ENCODE measurements at places on chromosomes 7 and 10.

DNA sequence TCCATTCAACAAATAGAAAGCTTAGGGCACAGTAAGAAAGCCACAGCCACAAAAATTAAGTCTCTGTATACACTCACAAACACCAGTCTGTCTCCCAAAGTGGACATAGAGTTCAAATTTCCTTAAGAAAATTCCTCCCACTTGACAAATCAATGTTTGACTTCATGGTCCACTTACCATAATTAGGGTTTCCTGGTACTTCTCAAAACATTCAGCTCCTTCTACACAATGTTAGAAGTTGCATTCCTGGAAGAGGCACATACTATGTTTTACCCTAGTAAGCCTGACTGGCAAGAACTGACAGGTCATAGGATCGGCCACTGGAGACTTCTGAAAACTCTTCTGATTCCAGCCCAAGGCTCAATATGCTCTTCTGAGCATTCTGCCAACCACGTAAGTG, 70.5 kb downstream of the CPXM2 start:
- no peak for DNase-seq

DNA sequence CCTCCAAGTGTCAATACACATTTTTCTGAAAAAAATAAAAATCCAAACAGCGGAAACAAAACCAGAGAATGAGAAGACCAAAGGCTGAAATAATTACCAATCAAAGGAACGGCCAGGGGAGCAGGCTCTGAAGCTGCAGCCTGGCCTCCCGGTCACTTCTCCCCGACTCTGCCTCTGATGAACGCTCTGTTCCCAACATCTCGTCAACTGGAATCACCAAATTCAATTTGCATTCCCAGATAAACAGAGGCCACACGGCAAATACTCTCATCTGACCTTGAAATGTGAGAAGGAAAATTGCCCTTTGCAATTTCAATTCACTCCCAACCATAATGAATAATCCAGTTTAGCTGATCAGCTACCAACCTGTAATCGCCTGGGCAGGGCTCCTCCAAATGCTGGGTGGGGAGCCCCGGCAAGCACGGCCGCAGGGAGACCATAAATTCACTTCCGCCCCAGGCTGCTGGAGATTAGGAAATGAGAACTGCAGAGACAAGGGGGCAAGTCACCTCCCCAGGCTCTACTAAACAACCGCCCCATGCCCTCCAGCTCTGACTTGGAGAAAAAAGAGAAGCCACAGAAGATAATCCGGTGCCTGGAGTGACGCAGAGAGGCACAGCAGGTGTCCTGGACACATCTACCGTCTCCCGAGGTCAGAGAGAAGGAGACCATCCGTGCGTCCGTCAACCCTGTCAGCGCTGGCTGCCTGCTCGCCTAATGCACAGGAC, 153.2 kb downstream of the MAD1L1 start:
- no peak for DNase-seq

- no peak for DNase-seq
These were observed 63.7 kb upstream of the AUTS2 start for GRCh38 chr7:69534461-69535041.

DNA sequence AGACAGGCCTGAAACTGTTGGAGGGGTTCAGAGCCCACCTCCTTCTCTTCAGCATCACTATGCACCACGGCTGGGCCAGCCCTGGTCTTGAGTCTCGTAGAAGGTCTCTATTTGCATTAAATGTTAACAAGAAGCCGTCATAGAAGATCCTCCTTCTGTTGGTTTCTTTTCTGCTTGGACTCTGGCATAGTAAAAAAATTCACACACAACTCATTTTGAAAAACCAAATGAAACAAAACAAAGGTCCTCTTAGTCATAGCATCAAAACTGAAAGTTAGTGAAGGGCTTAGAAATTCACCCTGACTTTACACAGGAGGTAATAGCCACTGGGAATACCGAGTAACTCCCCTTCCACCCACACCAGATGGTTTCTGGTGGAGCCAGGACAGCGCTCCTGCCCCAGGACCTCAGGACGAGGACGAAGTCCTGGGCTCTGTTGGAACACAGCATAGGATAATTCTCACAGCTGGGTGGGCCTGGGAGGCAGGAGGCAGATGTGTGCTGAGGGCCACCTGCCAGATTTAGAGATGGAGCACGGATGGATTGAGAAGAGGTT, 248.4 kb upstream of the KLF6 start:
- DNase-seq: peak; percentile 38

GRCh38 chr7:98520356-98520951, 96.6 kb upstream of the NPTX2 start:
- no peak for DNase-seq

GRCh38 chr7:22622116-22622785, 104.7 kb upstream of the IL6 start:
- DNase-seq: no peak

- DNase-seq: no peak
These were observed 287.9 kb upstream of the NEBL start for GRCh38 chr10:21184984-21185383.

- DNase-seq: no peak
These were observed 38.8 kb downstream of the RAMP3 start for GRCh38 chr7:45196374-45196773.

GRCh38 chr7:12458520-12459131, 55.0 kb upstream of the VWDE start:
- peak; percentile 47 for DNase-seq

GRCh38 chr7:102289057-102289456, 2.4 kb downstream of the SH2B2 start:
- DNase-seq: no peak

- no peak for DNase-seq
These were observed 19.8 kb downstream of the MAD1L1 start for GRCh38 chr7:2212906-2213305.

GRCh38 chr10:112279433-112279832, 3.8 kb upstream of the TECTB start:
- DNase-seq: no peak

DNA sequence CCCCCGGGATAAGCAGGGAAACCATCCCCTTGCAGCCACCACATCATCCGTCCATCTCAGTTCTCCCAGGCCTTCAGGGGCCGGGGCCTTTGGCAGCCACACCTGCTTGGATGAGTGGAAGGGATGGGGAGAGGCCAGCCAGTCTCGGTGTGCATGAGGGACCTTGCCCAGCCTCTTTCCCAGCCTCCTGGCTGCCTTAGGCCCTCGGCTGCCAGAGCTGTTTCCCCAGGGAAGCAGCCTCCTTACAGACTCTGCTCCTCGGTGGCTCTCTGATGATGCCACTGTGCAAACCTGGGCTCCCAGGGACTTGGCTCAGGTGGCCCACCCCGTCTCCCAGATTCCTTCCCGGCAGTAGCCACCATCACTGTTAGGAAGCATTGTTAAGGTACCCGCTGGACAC, 14.7 kb downstream of the FGF8 start:
- no peak for DNase-seq

DNA sequence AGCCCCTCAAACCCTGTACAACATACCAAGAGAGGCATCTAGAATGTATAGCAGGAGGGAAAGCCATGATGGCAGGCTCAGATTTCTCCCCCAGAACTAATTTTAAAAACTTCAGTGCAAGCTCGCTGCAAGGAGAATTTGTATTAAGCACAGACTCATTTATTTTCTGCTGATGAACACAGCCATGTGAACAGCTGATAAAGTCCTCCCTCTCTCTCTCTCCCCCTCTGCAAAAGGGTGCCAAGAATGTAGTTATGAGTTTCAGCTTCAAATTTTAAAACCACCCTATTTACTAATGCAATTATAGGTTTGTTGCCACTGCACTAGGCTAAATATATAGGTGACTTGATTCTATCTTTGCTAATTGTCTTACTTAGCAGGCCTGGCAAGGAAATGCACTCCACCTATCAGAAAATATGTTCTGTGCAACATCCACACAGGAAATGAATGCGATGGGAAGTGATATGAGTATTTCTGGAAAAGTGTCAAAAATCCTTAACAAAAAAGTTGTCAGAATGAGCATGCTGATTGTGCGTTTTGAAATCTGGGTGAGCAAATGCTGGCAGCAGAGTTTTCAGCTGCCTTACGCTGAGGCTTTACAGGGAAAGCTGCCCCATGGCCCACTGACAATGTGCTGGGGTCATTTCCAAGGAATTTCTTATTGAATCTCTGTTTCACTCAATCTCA, 43.4 kb upstream of the GHITM start:
- no peak for DNase-seq

- DNase-seq: no peak
These were observed 37.3 kb downstream of the DNAH11 start for GRCh38 chr7:21580073-21580521.

GRCh38 chr7:30168835-30169573, 34.2 kb downstream of the MTURN start:
- no peak for DNase-seq

DNA sequence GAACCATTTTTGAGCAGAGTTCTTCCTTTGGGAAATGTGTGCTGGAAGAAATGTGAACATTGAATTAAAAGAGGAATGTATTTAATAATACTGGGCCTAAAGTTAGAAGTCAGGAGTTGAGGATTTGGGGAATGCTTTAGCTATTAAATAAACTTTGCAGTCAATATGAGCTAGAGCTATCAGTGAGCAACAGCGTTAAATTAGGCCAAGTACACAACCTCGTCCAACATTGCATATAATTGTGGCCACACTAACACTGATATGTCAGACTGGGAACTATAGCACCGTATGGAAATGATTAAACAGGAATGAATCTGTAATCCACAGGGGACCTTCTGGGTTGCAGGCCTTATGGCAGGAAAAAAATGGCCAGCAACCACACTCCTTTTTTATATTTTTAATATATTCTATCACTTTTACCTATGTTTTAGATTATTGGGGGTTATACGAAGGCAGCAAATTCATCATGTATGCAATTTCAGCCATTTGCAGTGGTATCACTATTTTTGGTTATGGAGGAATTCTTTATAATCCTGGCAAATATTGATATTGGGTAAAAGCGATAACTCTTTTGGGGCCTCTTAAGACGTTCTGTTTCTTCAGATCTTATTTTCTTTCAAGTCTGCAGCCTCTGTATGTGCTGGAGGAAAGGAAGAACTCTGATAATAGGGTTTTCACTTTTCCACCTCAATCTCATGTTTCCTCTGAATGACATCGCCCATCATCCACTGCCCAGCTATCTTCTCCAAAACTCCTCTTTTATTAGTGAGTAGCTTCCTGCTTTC, 236.3 kb upstream of the PLXDC2 start:
- no peak for DNase-seq

DNA sequence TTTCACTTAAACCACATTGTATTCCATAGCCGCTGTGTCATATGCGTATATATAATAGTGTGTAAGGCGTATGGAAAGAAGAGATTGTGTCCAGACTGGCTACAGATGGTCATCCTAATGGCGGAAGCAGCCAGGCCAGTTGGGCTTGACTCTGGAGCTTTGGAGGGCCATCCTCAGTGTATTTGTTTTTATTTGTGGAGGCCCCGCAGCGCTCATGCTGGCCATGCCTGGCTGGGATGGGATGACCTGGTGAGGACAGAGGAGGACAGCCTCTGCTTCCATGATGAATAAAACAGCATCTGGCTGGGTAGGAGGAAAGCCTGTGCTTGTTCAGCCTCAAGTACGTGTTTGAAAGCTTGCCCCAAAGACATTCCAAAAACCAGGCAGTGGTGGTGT, 220.3 kb downstream of the EBF3 start:
- DNase-seq: no peak

GRCh38 chr10:52318822-52319464, 4.9 kb downstream of the DKK1 start:
- no peak for DNase-seq

DNA sequence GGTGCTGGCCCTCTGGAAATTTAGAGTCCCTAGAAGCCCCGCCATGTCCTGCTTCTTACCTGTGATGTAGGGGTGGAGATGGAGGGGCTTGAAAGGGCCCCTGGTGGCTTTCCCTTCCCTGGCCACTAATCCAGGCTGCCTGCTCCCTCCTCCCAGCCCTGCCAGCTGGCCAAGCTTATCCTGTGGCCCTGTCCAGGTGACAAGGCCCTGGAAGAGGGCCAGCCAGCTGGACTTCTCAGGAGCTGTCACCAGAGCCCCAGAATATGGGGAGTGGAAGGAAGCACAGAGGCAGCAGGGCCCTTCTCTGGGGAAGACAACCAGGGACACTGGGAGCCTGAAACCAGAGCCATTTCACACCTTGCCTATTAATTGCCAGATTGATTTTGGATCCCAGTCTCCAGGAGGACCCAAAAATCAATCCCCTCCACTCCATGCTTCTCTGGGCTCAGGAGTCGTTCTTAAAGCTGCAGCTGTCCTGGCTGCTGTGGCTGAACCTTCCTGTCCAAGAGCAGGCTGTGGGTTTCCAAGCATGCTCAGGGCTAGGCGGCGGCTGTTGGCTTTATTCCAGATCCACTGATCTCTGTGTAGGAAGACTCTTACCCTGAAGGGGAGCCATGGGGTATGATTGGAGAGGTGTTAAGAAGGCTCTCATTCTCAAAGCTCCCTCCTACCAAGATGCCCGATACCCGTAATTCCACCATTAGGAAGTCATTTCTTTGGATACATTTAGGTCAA, 52.6 kb upstream of the PCBD1 start:
- DNase-seq: no peak

DNA sequence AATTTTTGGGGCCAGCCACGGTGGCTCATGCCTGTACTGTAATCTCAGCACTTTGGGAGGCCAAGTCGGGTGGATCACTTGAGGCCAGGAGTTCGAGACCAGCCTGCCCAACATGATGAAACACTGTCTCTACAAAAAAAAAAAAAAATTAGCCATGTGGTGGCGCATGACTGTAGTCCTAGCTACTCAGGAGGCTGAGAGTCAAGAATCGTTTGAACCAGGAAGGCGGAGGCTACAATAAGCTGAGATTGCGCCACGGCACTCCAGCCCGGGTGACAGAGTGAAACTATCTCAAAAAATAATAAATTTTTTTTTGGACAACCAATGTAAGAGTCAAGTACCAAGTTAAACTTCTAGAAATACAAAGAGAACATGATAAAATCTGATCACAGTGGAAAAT, 164.6 kb downstream of the AVL9 start:
- DNase-seq: no peak

DNA sequence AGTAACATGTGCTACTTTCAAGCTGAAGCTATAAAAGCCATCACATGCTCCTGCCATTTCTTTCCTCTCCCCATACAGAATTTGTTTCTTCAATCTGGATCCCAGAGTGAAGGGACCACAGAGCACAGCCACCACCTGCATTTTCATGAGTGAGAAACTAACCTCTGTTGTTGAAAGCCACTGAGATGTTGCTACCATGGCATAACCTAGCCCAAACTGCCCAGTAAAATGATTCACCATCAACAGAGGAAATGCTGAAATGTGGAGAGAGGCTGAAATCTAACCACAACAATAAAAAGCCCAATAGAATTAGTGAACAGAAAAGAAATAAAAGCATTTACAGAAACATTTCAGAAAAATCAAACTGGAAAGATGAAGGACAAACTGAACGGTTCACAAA, 125.2 kb downstream of the AMPH start:
- no peak for DNase-seq

GRCh38 chr7:698515-699475, 27.7 kb upstream of the DNAAF5 start:
- DNase-seq: no peak

- no peak for DNase-seq
These were observed 170.2 kb downstream of the PLXNA4 start for GRCh38 chr7:132406039-132406438.

GRCh38 chr10:10985361-10985760, 32.3 kb upstream of the CELF2 start:
- DNase-seq: no peak

GRCh38 chr10:112176543-112176942, 7.0 kb downstream of the GPAM start:
- no peak for DNase-seq

Data from CD4-positive, alpha-beta T cell treated with Interleukin-2 at 100 ng/mL for 4 hours (primary cell).